ENCODE measurements at places on chromosomes 16 and 17.

- no peak for DNase-seq
Measured at GRCh38 chr16:75111961-75112733, 4.4 kb downstream of the LDHD start.

DNA sequence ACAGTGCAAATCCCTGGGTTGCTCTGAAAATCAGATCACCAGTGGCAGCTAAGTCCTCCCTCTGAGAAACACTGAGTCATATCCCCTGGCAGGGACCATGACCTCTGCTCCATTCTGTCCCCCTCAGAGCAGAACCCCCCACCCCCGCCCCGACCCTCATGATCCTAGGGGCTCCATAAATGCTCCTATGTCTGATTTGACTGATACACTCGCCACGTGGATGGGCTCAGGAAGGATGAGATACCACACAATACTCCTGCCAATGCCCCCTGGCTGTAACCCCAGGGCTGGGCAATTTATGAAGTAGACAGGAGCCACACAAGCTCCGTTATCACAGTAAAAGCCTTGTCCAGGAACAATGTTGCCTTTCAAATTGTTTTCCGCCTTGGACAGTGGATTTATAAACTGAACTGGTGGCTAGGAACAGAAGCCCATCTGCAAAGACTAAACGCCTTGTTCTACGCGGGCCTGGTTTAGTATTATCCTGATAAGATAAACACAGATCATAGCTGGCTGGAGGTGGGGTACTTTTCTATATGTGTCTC is 394.8 kb downstream of the SLC39A11 start:
- DNase-seq: no peak

- DNase-seq: no peak
Measured at GRCh38 chr17:17943281-17943984, 28.8 kb downstream of the TOM1L2 start.

- DNase-seq: peak; percentile 28
Measured at GRCh38 chr16:68298907-68299561, 11.7 kb downstream of the SLC7A6OS start.

GRCh38 chr17:16926061-16926511 is 45.8 kb downstream of the TNFRSF13B start:
- DNase-seq: no peak

DNA sequence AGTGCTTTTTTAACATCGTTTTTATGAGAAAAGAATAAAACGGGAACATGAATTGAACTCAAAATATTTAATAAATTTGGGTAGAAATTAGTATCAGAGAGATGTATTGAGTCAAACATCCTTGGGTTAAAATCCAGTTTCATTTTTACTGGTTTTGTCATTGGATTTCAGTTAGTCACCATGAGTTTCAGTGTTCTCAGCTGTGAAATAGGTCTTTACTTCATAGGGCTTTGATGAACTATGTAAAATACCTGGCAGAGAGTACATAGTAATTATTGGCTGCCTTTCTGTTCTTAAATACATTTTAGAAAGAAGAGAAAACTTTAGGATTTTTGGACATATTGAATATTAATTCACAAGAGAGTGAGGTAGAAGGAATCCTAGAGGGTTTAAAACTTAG is 105.8 kb downstream of the TANC2 start:
- no peak for DNase-seq

GRCh38 chr16:52906281-52906680 is 146.4 kb downstream of the CHD9NB start:
- DNase-seq: no peak

GRCh38 chr16:86478779-86479178 is 31.5 kb upstream of the FOXF1 start:
- DNase-seq: no peak

DNA sequence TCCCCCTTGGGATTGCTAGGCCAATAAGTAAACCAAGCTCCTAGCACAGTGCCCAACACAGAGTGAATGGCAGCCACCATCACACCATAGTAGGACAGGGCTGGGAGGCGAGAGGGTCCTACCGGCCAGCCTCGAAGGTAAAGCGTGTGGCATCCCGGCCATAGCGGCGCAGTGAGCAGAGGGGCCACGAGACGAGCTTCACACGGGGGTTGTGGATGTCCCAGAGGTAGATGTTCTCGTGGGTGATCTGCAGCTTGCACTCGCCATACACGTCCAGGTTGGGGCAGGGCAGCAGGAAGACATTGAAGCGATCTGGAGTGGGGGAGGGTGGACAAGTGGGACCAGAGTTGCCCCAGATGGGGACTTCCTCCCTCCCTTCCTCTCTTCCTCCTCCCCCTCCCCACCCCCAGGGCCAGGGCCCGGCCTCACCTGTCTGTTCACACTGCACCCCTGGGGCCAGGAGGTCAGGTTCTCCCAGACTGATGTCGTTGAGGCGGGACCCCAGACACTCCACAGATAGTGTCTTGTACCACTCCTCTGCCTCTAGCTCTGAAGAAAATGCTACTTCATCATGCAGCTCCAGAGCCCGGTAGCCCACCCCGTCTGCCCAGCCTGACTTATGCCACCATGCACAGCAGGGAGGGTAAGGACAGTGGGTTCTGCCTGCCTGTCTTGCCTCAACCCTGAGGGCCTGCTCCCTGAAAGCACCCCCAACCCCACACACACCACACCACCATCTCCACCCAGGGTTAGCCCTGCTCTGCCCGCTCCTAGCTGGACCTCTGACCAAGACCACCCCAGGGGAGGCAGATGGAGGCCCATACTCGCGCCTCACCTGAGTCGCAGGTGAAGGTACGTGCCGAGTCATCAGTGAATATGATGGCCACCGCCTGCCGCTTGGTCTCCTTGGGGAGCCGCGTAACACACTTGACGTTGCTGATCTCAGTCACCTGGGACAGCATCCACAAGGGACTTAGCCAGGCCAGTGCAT is 11.3 kb downstream of the DOK4 start:
- no peak for DNase-seq

DNA sequence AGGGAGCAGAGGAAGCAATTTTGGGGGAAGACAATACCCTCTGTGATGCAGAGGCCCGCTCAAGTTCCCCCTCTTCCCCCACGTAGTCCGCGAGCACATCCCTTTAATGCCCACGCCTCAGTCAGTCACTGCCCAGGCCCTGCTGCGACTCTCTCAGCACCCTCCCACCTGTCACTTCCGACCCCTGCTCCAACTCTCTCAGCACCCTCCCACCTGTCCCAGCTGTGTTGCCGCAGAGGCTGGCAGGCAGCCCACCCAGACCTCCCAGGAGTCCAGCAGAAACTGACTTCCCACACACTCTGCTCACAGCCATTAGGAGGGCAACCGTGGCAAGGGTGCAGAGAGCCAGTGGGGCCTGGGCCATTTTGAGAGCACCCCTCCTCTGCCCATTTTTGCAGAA is 92.7 kb downstream of the WSCD1 start:
- DNase-seq: no peak

- no peak for DNase-seq
Measured at GRCh38 chr17:64001091-64001579, 3.0 kb downstream of the PRR29 start.

- no peak for DNase-seq
Measured at GRCh38 chr17:77256710-77257109, 115.9 kb downstream of the SEC14L1 start.

DNA sequence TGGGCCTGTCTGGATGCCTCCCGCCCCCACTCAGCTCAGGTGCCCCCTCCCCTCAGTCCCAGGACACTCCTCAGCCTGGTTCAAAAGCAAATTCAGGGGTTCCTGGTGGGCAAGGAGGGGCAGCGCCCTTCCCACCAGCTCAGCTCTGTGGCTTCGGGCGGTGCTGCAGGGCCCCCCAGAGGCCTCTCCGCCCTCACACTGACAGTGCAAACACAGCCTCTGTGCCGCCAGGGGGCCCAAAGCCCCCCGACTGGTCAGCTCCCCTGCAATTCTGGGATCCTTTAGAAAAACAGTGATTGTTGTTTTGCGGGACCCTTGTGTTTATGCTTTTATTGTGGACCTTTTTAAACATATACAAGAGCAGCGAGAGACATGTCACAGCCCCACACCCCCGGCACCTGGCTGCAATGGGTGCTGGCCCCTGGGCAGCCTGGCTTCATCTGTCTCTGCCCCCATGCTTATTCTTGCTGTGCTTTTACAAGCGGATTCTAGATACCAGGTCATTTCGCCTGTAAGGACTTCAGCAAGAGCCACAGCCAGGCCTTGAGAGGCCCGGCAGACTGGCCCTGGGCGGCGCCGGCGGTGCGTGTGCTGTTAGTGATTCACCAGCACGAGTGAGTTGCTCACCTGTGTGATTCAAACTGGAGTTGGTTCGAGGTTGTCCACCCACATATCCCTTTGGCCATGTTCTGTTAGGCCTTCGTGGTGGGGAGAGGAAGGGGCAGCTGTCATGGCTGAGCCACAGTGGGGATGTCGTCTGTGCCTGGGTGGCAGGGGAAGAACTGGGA is 21.2 kb downstream of the ZNF469 start:
- DNase-seq: no peak

GRCh38 chr17:80839511-80839941 is 152.1 kb upstream of the CHMP6 start:
- DNase-seq: no peak

Data from LNCaP clone FGC (cell line).